ENCODE measurements at places on chromosomes 13 and 19. TPM values are rescaled to one million over a fixed set of nuclear protein-coding genes. Genes with fewer than 3 reads are reported as not detected.

GRCh38 chr13:30332456-30333143, 25.2 kb upstream of the KATNAL1 start:
- no peak for DNase-seq

GRCh38 chr13:40428354-40428753, 238.1 kb downstream of the FOXO1 start:
- no peak for DNase-seq

DNA sequence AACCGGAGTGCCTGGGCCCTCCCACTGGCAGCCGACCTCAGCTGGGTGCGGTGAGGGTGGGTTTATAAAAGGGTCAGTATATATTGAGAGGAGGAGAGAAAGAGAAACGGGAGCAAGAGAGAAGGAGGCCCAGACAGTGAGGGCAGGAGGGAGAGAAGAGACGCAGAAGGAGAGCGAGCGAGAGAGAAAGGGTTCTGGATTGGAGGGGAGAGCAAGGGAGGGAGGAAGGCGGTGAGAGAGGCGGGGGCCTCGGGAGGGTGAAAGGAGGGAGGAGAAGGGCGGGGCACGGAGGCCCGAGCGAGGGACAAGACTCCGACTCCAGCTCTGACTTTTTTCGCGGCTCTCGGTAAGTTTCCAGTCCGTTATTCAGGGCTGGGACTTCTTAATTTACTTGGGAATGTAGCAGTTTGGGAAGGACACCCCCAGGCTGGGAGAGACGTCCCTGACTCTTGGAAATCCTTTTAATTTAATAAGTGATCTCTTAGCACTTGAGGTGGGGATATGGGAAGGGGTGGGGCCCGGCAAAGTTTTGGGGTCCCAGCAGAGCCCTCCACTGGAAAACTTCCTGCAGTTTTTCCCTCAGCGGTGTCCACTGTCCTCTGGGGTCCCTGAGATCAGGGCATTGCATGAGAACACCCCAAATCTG, at the start of gene EMP3:
Gene EMP3 (plus strand): TSS at position 288 of the 646 bp plus-strand sequence. CDS start 1,293 bp downstream, outside the sequence.
- DNase-seq = peak; percentile 95

- DNase-seq = no peak
These were observed 67.3 kb downstream of the DOCK9 start for GRCh38 chr13:98910501-98910951.

The FLT1 gene
- 5.7 TPM for total RNA-seq

DNA sequence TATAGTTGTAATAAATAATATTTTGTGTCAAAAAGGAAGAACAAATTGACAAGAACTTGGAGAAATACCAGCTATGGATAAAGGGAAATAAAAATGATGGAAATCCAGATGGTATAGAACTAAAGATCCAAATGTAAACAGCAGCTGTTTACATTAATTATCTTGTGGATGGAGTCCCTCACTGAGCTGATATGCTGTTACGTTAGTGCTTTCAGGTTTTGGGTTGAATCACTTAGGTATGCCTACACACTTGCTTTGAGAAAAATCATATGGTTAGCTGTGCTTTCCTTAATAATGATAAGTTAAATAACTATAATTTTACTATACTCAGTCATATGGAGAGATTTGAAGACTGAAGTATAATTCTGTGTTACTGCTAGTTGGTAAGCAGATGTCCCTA, 27.7 kb downstream of the WASF3 start:
- DNase-seq = no peak

The KLK2 gene
- total RNA-seq = not detected

- no peak for DNase-seq
These were observed 47.7 kb upstream of the UQCRFS1 start for GRCh38 chr19:29260477-29261317.

The ZNF560 gene
- total RNA-seq = not detected

GRCh38 chr19:10634430-10634829, 9.1 kb downstream of the SLC44A2 start:
- DNase-seq = no peak

- DNase-seq = no peak
These were observed 503 bp downstream of the TUBA3C start for GRCh38 chr13:19181021-19181620.

The ZNF729 gene
- total RNA-seq = not detected

- no peak for DNase-seq
These were observed 16.2 kb downstream of the RB1 start for GRCh38 chr13:48319531-48320398.

- DNase-seq = no peak
These were observed 7.2 kb downstream of the TMEM38A start for GRCh38 chr19:16668176-16668575.
